ENCODE measurements at places on chromosomes 1 and 21. TPM values are rescaled to one million over a fixed set of nuclear protein-coding genes. Genes with fewer than 3 reads are reported as not detected.

GRCh38 chr1:208791456-208791855, 547.3 kb upstream of the PLXNA2 start:
- no peak for DNase-seq
- H3K4me3 ChIP-seq: no peak overlapping the region
- no peaks in the 10 kb centered on the region for H3K4me1 ChIP-seq
- H3K36me3 ChIP-seq: no peaks in the 10 kb centered on the region
- H3K27me3 ChIP-seq: no peaks in the 10 kb centered on the region

DNA sequence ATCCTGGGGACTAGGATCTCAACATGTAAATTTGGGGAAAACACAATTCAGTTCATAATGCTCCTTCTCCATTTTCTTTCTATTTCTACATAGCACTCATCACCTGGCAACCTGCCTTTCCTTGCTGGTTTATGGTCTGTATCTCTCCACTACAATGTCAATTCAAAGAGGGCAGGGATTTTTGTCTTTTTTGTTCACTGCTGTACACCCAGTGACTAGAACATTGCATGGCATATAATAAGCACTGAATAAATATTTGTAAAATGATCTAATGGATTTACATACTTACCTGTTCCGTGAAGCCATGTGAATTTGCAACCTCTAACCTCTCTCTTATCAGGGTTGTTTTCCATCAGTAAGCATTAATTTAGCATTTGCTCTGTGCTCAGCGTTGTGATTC, 27.4 kb upstream of the TBX15 start:
- H3K27ac ChIP-seq: no peak overlapping the region
- no peak overlapping the region for H3K4me3 ChIP-seq
- H3K4me1 ChIP-seq: no peaks in the 10 kb centered on the region
- no peak for DNase-seq
- no peaks in the 10 kb centered on the region for H3K36me3 ChIP-seq

- H3K4me3 ChIP-seq: no peak overlapping the region
- H3K27ac ChIP-seq: peak overlapping the region; percentile 54
- DNase-seq: peak; percentile 67
- H3K27me3 ChIP-seq: no peaks in the 10 kb centered on the region
- H3K4me1 ChIP-seq: peaks cover 6% of the 10 kb centered on the region
Measured at GRCh38 chr1:91781371-91781825, 104.6 kb downstream of the TGFBR3 start.

GRCh38 chr1:15364740-15365139, 44.9 kb upstream of the EFHD2 start:
- no peak overlapping the region for H3K27ac ChIP-seq
- no peak for DNase-seq
- no peaks in the 10 kb centered on the region for H3K36me3 ChIP-seq
- H3K4me3 ChIP-seq: no peak overlapping the region

GRCh38 chr1:243393096-243393495, 137.3 kb downstream of the SDCCAG8 start:
- H3K27me3 ChIP-seq: no peaks in the 10 kb centered on the region
- H3K4me1 ChIP-seq: no peaks in the 10 kb centered on the region
- no peak for DNase-seq
- no peak overlapping the region for H3K27ac ChIP-seq
- H3K4me3 ChIP-seq: no peak overlapping the region
- peaks cover 8% of the 10 kb centered on the region for H3K36me3 ChIP-seq

- no peak overlapping the region for H3K27ac ChIP-seq
- no peak overlapping the region for H3K4me3 ChIP-seq
- no peaks in the 10 kb centered on the region for H3K4me1 ChIP-seq
- H3K36me3 ChIP-seq: no peaks in the 10 kb centered on the region
Measured at GRCh38 chr1:208641579-208642280, 397.5 kb upstream of the PLXNA2 start.

- H3K27ac ChIP-seq: no peak overlapping the region
- H3K36me3 ChIP-seq: peaks cover 70% of the 10 kb centered on the region
- H3K4me1 ChIP-seq: peaks cover 5% of the 10 kb centered on the region
- peak; percentile 88 for DNase-seq
- H3K27me3 ChIP-seq: no peaks in the 10 kb centered on the region
Measured at GRCh38 chr1:9867408-9868243, 42.4 kb downstream of the CTNNBIP1 start.

DNA sequence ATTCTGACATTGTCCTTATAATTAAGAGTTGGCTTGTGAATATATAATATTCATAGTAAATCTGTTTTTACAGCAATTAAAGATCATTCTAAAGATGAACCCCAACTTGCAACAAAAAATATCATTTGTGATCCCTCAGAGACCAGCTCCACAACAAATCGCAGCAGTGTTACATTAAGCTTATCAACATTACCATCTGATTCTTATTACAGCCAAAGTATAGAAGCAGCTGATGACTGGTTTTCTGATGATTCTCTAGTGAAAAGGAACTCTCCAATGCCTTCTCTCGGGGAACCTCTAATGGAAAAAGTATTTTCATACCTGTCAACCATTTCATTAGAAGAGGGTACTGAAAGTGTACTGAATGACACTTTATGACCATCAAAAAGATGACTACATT, 45.4 kb downstream of the C1orf185 start:
- H3K27me3 ChIP-seq: no peaks in the 10 kb centered on the region
- no peak overlapping the region for H3K4me3 ChIP-seq
- H3K27ac ChIP-seq: no peak overlapping the region
- no peaks in the 10 kb centered on the region for H3K4me1 ChIP-seq
- no peak for DNase-seq
- H3K36me3 ChIP-seq: no peaks in the 10 kb centered on the region

DNA sequence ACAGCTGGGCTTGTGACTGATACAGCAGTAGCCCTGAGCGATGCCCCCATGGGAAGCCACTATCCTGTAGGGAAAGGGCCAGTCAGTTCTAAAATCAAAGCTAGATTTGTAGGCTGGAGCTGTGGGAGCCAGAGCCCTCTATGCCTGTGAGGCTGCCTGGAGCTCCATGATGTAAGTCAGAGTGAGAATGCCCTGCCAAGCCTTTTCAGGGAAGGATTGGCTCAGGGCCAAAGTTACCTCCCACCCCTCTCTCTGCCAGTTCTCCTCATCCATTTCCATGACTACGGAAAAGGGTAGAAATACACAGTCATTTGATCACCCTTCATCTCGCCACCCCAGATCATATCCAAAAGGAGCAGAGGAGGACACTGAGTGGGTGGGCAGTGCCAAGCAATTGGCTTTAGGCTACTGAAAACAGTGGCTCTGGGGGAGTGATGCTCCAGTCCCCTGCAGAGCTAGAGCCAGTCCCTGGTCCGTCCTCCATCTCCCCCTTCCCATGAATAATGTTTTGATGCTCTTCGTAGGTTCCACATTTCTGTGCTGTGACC, 59.5 kb upstream of the KCNA3 start:
- H3K36me3 ChIP-seq: no peaks in the 10 kb centered on the region
- H3K27ac ChIP-seq: no peak overlapping the region
- no peak overlapping the region for H3K4me3 ChIP-seq
- DNase-seq: no peak
- H3K4me1 ChIP-seq: no peaks in the 10 kb centered on the region

Gene SLC9C2
- 2.6 TPM for total RNA-seq

Gene CDCA8
- total RNA-seq: 2.4 TPM

Gene HHAT
- total RNA-seq: 2.9 TPM

Gene OR6Y1
- total RNA-seq: not detected

Gene FMO4
- total RNA-seq: 5.9 TPM

Gene IGSF21
- 2.0 TPM for total RNA-seq

Gene GBP5
- not detected for total RNA-seq

Gene CA14
- total RNA-seq: not detected

Gene HORMAD1
- 0.55 TPM for total RNA-seq

Gene FAM151A
- not detected for total RNA-seq

Measured in stomach (tissue), 19 donors.